ENCODE measurements at places on chromosomes 16 and 17. TPM values are rescaled to one million over a fixed set of nuclear protein-coding genes. Genes with fewer than 3 reads are reported as not detected.

GRCh38 chr17:19567216-19568015 lies 33.8 kb downstream of the SLC47A1 start:
- DNase-seq: no peak

GRCh38 chr17:44775838-44776621 lies 17.2 kb downstream of the ADAM11 start:
- peak; percentile 77 for DNase-seq

GRCh38 chr16:19219836-19220235 lies 51.8 kb downstream of the SYT17 start:
- no peak for DNase-seq

GRCh38 chr16:53207810-53208752 lies 153.3 kb downstream of the CHD9 start:
- peak; percentile 80 for DNase-seq

DNA sequence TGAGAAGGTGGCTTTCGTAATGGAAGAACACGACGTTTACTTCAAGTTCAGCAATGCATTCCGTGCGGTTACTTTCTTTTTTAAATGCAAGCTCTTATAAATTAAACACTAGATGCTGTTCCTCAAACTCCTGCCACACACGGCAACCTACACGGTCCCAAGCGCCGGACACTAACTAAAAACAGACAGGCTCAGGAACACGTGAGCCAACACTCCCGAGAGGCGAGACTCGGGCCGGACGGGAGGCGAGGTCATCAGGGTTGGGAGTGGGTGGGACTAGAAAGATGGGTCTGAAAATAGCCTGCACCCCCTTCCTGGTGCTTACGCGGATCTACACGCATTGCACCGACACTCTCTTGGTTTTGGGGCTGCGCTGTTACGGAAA lies 6.4 kb downstream of the CLCN7 start:
- DNase-seq: no peak

- no peak for DNase-seq
These were observed 28.8 kb upstream of the RNF43 start for GRCh38 chr17:58446086-58446485.

- no peak for DNase-seq
These were observed 1.1 kb downstream of the VAT1 start for GRCh38 chr17:43020789-43021740.

- no peak for DNase-seq
These were observed 87.0 kb downstream of the CBLN1 start for GRCh38 chr16:49194537-49195236.

- DNase-seq: no peak
These were observed 20.2 kb upstream of the CPSF4L start for GRCh38 chr17:73281928-73282327.

The JMJD8 gene
- 35.1 TPM for polyA plus RNA-seq

The MLKL gene
- 2.8 TPM for polyA plus RNA-seq

The SEPTIN12 gene
- polyA plus RNA-seq: not detected

Data from forelimb muscle (tissue), 1 donor.